ENCODE measurements at places on chromosomes 2 and 18.
A peak's percentile ranks its signal among the peaks of the same experiment; 100 is the strongest.

GRCh38 chr18:78549971-78550370 is 429.6 kb upstream of the SALL3 start:
- no peak for DNase-seq

GRCh38 chr2:47690132-47690531 is 92.8 kb upstream of the MSH6 start:
- DNase-seq = no peak

GRCh38 chr2:192536922-192537624 is 342.3 kb upstream of the TMEFF2 start:
- DNase-seq = no peak

GRCh38 chr2:224263571-224264043 is 138.3 kb downstream of the FAM124B start:
- DNase-seq = peak; percentile 53

GRCh38 chr2:220310451-220310861 is 683.0 kb downstream of the SLC4A3 start:
- DNase-seq = no peak

DNA sequence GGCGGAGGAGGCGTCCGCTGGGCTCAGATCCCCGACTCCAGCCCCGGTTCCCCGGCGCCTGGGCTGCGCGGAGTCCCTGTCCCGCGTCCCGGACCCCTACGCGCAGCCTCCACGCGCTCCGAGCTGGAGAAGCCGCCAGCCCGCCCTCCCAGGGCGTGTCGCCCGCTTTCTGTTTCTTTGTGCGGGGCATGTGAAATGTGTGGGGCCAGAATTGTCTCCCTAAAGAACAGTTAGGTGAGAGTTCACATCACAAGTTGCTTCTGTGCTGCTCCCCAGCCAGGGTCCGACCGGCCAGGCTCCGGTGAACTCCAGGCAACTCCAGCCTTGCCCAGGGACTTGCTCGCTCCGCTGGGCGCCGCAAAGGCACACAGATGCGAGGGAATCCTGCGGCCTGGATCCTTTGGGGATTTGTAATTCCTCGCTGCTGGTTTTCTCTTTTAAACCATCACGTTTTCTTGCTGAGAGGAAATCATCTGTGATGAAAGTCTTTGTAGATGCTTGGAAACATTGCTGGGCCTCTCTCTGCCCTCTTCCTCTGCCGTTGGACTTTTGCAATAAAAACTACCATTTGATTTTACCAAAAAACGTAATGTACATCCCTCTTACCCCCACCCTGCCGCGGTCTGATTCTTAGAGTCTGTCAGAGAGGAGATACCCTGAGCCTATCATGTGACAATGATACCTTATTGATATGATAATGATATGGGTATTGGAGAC is 631 bp downstream of the GYPC start:
- peak; percentile 42 for DNase-seq

DNA sequence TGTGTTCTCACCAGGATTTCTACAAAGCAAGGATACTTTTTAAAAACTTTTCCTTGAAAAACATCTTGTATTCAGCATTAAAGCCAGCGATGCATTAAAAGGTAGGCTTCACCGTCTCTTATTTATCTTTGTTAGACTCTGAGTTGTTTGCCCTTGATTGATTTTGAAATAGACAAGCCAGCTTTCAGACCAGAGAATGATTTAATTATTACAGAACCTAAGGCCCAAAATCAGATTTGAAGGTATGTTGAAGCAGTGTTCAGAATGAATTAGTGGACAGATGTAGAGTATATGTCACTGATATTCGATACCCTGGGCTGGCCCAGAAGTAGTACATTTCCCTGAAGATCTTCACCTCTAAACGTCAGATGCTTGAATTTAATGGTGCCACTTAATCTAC is 136.4 kb downstream of the THSD7B start:
- DNase-seq = no peak

DNA sequence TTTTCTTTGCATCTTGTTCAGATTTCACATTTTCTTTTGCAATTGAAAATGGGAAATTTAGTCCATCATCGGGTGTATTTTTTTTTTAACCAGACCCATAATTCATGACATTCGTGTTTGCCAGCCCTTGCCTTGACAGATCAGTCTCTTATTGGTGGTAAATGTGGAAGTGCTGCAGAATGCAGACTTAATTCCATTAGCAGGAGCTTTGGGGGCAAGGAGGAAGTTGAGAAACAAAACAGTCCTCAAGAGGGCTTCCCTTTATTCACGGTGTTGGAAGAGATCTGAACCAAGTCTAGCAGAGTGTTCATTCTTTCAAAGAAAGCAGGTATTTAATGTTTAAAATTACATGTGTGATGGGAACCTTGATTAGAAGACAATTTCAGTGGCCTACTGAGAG is 16.6 kb upstream of the RPE start:
- no peak for DNase-seq

DNA sequence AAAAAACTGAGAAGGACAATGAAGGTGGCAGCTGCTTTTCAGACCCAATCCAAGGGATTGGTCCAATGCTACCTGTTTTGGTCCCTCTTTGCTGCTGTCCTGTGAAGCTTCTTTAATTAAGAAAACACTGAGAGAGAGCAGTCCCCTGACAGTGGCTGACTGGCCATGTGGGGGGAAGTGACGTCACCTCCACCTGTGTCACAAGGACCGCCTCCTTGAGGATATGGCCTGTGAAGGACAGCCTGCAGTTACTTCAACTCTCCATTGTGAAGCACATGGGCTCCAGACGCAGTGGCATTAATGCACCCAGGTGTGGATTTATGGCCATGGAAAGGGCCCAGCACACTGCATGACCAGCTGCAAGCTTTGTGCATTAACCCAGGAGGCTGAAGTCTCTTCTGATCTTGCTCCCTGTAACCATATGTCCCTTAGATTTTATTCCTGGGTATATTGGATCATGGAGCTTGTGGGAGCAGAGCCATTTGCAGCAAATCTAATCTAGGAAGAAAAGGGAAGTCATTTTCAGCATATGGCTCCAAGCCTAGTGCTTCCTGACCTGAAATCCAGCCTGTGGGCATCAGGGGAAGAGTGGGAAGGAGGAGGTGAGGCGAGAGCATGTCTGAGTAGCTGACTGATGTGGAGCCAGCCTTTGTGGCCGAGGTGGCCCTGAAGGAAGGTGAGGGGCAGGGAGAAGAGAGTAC is 32.2 kb downstream of the KIF5C start:
- DNase-seq = no peak

- DNase-seq = peak; percentile 68
These were observed 43.5 kb upstream of the LMAN1 start for GRCh38 chr18:59402432-59403090.

- DNase-seq = no peak
These were observed 48.5 kb upstream of the CCDC195 start for GRCh38 chr2:224764565-224765236.

GRCh38 chr2:54428108-54428831 is 27.9 kb upstream of the SPTBN1 start:
- no peak for DNase-seq

GRCh38 chr2:149415086-149415485 is 84.7 kb downstream of the LYPD6 start:
- DNase-seq = no peak

DNA sequence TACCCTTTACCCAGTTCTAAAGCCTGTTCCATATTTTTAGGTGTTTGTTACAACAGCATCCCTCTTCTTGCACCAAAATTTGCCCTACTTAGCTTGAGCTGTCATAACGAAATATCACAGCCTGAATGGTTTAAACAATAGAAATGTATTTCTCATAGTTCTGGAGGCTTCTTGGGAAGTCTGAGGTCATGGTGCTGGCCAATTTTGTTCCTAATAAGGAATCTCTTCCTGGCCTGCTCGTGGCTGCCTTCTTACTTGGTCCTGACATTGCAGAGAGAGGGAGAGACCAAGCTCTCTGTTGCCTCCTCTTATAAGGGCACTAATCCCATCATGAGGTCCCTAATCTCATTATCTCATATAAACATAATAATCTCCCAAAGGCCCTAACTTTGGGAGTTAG is 267.8 kb downstream of the PID1 start:
- peak; percentile 4 for DNase-seq

DNA sequence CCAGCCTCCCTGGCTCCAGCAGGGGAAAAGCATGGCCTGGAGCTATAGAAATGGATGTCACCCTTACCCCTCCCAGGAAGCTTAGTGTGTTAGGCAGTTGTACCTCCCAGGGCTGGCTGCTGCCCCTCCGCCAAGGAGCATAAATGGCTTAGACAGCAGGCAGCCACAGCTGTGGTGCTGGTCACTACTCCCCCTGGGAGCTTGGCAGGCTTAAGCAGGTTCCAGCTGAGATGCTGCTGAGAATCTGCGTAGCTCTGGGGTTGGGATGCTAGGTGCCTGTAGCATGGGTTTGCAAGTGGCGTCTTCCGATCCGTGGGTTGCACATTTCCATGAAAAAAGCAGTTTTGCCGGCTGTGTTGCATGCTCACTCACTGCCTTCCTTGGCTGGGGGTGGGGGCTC is 369.7 kb downstream of the CTNNA2 start:
- DNase-seq = no peak

DNA sequence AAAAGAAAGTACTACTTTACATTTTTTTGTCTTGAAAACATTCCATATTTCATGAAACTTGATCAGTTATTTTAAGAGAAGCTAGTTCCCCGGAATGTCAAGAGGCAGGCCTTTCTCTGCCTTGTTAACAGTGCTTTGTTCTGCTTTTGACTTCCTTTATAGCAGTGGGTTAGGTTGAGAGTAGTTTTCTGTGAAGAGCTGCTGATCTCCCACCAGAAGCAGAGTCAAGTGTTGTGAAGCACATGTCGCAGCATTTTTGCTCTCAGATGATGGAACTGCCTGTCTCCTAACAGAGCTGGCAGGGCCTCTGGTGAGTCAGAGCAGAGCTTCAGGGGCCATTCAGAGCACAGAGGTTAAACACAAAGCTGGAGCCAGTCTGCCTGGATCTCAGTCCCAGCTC is 871.8 kb downstream of the SLC4A3 start:
- peak; percentile 88 for DNase-seq

DNA sequence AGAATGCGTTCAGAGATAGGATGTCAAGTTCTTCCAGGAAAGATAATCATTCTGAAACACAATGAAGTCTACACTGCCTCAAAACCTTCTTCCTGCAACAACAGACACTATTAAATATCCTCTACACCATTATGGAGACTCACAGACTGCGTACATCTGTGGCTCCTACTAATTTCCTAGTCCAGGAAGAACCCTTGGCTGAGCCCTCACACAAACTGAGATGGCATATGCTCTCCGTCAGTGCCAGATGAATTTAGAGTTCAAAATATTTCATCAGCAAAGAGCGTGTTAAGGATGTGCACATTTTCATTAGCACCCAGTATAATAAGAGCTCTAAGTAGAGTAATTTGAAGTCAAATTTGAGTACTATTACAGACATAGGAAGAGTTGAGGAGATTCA is 117.2 kb downstream of the TCF4 start:
- DNase-seq = no peak

- peak; percentile 85 for DNase-seq
These were observed 123.7 kb downstream of the PIK3C3 start for GRCh38 chr18:42078711-42079110.

DNA sequence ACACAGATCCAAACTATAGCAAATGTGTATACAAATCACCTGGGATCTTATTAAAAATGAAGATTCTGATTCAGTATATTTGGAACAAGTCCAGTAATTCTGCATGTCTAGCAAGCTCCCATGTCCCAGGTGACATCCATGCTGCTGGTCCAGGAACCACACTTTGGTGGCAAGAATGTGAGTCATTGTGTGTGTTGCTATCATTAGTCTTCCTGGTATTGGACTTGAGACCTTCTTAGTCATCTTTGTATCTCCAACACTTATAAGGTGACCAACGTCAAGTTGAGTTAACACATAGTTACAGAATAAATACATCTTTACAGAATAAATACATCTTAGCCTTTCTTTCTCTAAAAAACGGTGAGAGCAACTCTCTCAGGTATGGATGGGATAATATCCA is 107.9 kb upstream of the NDUFV2 start:
- no peak for DNase-seq

GRCh38 chr18:34928088-34928753 is 113.0 kb upstream of the MAPRE2 start:
- no peak for DNase-seq

- DNase-seq = no peak
These were observed 14.8 kb downstream of the ZAP70 start for GRCh38 chr2:97728091-97728731.

- peak; percentile 50 for DNase-seq
These were observed 84.8 kb downstream of the ACAA2 start for GRCh38 chr18:49728542-49728941.

GRCh38 chr18:42245137-42245536 is 290.1 kb downstream of the PIK3C3 start:
- no peak for DNase-seq

DNA sequence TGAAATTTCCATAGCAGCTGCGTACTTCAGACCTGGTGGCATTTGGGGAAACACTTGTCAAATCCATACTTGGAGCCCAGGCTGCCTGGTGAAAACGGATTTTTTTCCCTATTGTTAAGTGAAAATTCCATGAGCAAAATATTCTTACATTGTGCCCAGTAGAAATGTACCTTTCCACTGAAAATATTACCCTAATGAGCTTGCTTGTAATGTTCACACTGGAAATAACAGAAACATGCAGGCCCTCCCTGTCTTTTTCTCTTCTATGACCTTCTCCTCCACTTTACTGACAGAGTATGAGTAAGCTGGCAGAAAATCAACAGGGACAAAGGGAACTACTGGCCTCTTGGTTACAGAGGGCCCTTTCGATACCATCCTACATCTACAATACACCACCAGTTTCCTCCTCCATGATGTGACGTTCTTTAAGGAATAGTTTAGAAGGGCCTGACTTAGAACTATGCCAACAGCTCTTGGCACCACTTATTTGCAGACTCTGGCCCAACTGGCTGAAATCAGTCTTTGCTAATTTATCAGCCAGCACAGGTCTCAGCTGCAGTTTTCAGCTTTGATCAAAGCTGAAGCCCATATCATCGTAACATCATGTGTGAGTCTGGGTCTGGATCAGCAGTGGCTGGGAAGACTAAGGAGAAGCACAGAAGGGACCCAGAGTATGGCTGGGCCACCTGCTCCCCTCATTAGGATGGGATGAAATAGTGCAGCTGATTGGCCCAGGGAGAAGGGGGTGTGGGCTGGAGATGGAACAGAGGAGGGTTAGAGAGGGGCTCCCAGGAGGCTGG is 272.2 kb upstream of the ID2 start:
- DNase-seq = no peak

- DNase-seq = no peak
These were observed 1.9 kb downstream of the IMP4 start for GRCh38 chr2:130344578-130344977.

GRCh38 chr2:64284751-64285150 is 140.5 kb upstream of the PELI1 start:
- no peak for DNase-seq

GRCh38 chr2:196291873-196292800 is 120.8 kb upstream of the STK17B start:
- DNase-seq = peak; percentile 55
